ENCODE measurements at places on chromosomes 1 and 21.

DNA sequence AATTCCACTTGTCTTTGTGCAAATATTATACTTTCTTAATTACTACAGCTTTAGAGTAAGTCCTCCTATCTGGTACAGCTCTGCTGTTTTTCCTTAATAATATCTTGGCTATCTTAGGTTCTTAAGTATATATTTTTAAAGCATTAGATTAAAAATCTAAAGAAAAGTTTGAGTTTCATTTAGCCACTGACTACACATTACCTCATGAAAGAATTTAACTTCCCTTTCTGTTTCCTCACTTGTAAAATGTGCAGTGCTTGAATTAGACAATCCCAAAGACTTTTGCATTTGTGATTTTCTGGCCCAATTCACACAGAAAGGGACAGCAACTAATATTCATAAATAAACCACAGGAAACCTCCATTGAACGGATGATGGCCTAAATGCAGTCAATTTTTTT is 126.4 kb upstream of the SAMSN1 start:
- DNase-seq, result no peak

DNA sequence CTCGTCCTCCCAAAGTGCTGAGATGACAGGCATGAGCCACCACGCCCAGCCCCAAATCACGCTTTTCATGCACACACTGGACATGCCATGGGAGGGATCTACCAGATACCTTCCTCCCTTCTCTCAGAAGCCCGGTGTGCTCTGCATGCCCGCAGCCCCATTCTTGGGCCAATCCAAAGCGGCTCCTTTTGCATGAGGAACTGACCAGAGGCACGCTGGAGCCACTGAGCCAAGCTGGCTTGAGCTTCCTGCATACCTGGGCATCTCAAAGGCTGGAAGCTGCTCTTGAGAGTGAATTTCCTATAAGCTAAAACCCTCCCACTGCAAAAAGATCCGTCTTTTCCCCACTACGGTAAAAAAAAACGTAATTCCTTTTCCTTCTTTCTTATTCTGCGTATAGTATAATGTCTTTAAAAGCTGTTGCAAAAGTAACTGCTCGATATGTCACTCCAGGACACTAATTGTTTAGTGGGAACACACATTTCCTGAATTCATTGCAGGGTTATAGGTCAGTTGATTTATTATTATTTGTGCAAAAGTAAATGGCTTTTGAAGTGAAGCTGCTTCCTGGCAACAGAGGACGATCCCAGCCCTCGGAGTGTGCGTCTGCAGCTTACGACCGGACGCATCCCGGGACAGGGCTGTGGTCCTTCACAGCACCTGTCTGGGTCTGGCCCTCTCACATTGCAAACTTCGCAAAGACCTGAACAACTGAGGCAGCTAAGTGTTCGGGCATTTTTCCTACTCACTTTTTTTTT is 61.8 kb upstream of the ETS2 start:
- DNase-seq, result no peak

GRCh38 chr1:21372383-21372782 is 67.6 kb upstream of the NBPF3 start:
- DNase-seq, result no peak

DNA sequence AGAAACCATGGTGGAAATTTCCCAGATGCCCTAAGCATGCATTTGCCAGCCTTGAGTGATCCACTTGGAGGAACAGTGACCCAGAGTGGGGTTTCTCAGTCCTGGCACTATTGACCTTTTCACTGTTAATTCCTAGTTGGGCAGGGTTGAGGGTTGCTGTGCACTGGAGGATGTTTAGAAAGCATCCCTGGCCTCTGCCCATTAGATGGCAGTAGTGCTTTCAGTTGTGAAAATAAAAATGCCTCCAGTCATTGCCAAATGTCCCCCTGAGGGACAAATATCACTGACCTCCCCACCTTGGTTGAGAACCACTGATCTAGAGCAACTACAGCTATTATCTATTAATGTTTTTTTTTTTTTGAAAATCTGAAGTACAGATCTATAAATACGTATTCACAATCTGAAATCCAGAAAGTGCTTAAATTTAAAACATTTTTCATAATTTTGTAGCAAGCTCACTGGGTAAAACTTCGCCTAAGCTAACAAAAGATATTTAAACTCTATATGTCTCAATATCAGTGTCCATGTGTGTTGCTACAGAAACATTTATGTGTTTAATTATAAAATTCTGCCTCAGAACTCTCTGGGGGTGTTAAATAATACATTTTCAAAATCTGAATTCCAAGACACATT is 27.3 kb downstream of the F3 start:
- DNase-seq, result no peak

- no peak for DNase-seq
Measured at GRCh38 chr1:19376428-19377372, 64.6 kb downstream of the SLC66A1 start.

DNA sequence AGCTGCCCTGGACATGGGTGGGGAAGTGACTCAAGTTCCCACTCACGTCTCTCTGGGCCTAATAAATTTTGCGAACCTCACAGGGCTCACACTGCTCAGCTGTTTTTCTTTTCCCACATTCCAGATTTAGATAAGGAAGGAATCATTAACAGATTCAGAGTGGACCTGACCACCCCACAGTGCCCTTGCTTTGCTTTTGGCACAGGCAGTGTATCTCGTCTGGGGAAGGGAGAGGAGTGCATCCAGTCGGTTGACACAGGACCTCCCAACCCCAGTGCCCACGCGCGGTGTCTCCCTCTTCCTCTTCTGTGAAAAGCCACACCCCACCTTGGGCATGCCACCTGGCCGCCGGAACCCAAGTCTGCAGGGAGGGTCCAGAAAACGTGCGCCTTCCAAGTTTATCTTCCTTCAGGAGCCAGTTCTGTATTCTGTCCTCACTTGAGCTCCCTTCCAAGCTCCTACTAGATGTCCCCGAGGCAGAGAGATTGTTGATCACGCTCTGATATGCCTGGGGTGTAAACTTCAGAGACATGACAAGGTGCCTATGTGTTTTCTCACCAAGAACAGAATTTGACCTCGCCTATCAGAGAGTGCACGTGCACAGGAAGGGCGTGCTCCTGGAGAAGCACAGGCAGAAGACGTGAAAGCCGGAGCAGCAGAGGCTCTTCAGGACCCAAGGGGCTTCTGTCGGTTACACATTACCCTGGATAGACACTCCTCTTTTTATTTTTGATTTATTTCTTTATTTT is 9.5 kb upstream of the SLC2A5 start:
- no peak for DNase-seq

DNA sequence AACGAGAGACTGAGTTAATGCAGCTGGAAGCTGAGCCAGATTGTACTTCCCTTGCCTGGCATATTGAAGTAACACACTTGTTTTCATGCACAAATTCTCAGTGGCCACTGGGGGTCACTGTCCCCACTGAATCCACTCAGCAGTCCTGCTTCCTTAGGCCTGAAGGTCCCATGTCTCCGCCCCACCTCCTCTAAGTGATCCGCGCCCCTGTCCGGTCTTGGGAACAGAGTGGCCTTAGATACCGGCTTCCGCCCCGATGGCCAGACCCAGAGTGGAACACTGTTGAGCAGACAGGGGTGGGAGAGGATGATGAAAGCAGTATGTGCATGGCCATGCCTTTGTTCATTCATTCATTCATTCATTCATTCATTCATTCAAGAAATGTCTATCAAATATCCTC is 34.8 kb downstream of the CHAF1B start:
- DNase-seq, result no peak

GRCh38 chr1:155003766-155004351 is 1.3 kb downstream of the ZBTB7B start:
- no peak for DNase-seq

DNA sequence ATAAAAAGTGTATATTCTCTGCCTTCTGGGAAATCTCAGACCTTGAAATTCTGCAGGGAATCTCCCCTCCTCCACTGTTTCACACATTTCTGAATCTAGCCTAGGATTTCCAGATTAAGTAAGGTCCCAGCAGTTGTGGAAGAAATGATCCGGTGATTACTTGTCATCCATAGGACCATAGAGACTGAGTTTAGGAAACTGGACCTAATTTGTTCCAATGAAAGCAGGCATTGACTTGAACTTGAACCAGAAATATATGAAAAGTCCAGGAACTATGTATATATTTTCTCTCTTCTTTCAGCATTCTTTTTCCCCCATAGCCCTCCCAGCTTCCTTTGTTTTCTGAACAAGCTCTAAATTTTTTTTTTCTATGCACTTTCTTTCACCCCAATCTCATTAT is 149.5 kb upstream of the SPAG17 start:
- DNase-seq, result no peak

DNA sequence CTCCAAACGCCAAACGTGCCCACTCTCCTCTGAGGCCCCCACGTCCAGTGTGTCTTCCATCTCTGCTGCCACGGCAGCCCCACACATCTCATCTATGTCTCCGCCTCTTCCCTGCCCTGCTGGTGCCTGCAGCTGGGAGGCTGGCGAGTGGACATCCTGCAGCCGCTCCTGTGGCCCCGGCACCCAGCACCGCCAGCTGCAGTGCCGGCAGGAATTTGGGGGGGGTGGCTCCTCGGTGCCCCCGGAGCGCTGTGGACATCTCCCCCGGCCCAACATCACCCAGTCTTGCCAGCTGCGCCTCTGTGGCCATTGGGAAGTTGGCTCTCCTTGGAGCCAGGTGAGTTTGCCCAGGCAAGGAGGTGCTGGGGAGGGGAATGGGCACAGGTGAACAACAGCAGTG is 8.6 kb downstream of the ADAMTSL4 start:
- no peak for DNase-seq

GRCh38 chr1:151047591-151047924 is at the start of gene C1orf56:
C1orf56 (plus strand) TSS chr1:151047751; CDS start chr1:151047848, 97 bp downstream.
- no peak for DNase-seq

Data from stimulated activated CD4-positive, alpha-beta T cell treated with anti-CD3 and anti-CD28 coated beads, Interleukin-1b, Interleukin-23, amount 100 ng/mL, for 1 hour (primary cell).